ENCODE measurements at places on chromosomes 1 and 21.

GRCh38 chr1:56065729-56066128 is 513.6 kb downstream of the PLPP3 start:
- DNase-seq = no peak

DNA sequence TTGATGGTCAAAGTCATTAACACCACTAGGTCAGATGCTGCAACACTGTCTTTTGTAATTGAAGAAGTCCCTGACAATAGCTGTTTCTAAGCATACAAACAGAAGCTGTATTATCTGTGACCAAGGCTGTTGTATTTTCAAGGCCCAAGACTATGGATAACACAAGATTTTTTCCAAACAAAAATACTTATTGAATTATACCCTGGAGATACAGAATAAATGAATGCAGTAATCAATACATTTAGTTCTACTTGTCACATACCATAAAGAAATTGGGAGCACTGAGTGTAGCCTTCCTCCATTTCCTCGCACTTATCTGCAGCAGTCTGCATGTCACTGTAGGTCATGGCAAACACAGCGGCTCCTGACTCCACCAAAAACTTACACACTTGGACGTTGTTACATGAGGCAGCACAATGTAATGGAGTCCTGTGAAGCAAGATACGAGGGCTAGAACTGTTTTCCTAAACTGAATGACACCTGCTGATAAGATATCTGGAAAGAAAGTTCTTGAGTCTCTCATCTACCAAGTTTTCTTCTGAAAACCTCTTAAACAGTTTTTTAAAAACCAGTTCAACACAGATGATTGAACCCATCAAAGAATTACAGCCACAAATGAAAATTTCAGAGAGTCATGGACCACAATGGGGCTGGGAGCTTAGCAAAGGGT is 56.9 kb downstream of the TP53BP2 start:
- no peak for DNase-seq

DNA sequence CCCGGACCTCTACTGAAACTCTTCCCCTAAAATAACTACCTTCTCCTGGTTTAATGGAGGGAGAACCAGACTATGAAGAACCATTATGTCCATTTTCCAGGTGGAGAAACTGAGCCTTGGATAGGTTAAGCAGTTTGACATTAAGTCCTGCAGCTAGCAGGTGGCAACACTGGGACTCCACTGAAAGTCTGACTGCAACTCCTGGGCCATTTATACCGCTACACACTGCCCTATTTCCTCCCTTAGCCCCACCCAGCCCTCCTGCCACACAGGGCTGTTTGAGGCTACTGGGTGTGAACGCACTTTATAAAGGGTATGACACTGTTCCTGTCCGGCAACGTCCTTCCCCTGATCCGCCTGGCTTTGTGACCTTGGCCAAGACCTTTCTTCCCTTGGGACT is 511 bp upstream of the INPP5B start:
- DNase-seq = no peak

GRCh38 chr1:64775113-64775512 is 30.2 kb downstream of the RAVER2 start:
- no peak for DNase-seq

GRCh38 chr1:181423301-181423918 is 59.9 kb upstream of the CACNA1E start:
- DNase-seq = peak; percentile 8

GRCh38 chr1:147676311-147677085 is 6.2 kb upstream of the ACP6 start:
- DNase-seq = no peak

- DNase-seq = no peak
Measured at GRCh38 chr1:226349081-226349480, 40.1 kb upstream of the LIN9 start.

DNA sequence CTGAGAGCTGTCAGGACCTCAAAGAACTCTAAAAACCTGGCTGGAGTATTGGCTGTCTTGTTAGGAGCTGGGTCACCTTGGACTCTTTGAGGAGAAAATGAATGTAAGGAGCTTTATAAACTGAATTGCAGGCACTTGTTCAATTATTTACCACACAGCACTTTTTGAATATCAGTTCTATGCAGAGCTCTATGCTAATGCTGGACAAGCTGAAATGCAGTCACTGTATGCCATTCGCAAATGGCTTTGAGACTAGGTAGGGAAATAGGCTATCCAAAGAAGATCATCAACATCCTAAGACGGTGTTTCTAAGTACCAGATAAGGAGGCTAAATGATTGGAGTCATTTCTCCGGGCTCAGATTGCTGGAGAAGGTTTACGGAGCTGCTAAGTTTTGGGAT is 333.5 kb downstream of the SIPA1L2 start:
- DNase-seq = no peak

GRCh38 chr21:30216041-30216723 is at the start of gene CLDN8:
Gene CLDN8 (minus strand): TSS chr21:30216097. CDS start chr21:30215925, 172 bp downstream.
- DNase-seq = no peak

- no peak for DNase-seq
Measured at GRCh38 chr1:162988869-162989268, 80.3 kb upstream of the RGS4 start.

DNA sequence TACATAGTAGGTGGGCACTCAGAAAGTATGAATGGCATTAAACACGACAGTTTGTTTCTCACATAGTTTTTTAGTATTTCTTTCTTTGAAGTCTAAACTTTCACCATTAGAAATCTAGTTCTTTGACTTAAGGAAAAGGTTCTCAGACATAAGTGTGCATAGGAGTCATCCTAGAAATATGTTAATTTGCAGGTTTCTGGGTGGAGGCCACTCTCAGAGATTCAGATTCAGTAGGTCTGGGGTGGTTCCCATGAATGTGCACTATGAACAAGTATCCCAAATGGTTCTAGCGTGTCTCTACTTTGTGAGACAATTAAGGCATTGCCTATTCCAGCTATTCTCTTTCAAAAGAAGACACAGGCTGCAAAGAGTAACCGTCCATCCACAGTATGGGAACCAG is 119.3 kb downstream of the NGF start:
- DNase-seq = no peak

DNA sequence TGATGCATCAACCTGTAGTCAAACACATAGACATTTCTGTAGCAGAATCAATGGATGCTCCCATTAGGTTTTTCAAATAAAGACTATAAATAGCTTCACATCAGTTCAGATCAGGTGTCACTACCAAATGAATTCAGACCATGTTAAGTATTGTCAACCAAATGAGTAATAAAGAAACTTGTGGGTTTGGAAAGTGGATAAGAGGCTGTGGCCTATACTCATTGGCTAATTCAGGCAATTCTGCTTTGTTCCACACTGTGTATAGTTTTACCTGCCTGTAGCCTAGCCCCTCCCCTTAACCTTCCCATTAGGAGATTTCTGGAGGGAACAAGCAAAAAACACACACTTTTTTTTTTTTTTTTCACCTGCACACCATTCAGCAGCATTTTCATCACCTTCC is 321.2 kb downstream of the HLX start:
- DNase-seq = no peak

Data from SK-N-DZ (cell line).